ENCODE measurements at places on chromosomes 7 and 10.

- no peak for DNase-seq
These were observed 20.3 kb upstream of the SHH start for GRCh38 chr7:155832581-155832981.

DNA sequence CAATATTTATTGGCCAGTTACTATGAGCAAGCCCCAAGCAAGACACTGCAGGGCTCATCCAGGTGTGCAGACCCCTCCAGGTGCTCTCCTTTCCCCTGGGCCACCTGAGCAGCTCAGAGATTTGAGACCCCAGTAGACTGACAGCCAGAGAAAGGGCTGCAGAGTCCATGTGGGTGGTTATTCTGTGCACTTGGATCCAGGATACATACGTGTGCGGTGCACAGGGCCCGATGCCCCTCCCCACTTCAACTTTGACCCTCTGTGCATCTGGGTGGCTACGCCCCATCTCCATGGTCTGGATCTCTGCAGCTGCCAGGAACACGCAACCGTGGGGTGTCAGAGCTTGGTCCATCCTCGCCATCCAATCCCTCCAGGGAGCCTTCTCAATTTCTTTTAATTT lies 72.9 kb downstream of the MKI67 start:
- no peak for DNase-seq

GRCh38 chr10:9792181-9792580 lies 1225.5 kb upstream of the CELF2 start:
- peak; percentile 43 for DNase-seq

DNA sequence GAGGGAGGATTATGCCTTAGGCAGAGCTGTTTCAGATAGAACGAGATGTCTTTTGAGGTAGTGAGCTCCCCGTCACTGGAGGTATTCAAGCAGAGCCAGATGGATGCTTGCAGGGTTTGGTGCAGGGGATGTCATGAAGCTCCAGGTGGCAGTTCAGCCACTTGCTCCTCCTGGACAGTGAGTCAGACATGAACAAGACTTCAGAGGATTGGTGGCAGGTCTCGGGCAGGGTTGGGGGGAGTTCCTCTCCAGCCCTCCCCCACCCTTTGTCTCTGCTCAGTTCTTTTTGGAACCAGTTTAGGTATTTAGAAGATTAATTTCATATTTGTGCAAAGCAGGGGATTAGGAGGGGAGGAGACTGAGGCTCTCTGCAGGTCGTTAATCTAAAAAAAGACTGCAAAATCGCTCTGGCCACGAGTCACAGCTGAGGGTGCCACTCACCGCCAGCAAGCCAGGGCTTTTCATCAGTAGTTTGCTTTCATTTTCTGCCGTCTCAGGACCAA lies 21.5 kb upstream of the MYL10 start:
- DNase-seq = no peak

DNA sequence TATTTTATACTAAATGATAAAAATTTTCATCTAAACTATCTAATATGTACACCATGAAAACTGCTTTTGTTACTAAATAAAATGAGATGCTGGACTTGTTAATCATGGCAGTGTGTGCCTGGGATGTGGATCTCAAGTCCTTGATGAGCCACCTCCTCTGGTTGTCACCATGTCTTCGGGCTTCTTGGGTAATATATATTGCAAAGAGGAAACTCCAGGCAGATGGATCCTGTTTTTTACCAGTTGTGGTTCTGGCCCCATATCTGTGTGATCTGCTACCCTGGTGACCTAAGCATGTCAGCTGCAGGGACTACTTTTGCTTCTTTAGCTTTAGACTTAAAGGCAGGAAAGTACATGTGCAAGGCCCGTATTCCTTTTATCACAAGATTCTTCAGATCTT lies 46.2 kb downstream of the TMEM60 start:
- DNase-seq = no peak

DNA sequence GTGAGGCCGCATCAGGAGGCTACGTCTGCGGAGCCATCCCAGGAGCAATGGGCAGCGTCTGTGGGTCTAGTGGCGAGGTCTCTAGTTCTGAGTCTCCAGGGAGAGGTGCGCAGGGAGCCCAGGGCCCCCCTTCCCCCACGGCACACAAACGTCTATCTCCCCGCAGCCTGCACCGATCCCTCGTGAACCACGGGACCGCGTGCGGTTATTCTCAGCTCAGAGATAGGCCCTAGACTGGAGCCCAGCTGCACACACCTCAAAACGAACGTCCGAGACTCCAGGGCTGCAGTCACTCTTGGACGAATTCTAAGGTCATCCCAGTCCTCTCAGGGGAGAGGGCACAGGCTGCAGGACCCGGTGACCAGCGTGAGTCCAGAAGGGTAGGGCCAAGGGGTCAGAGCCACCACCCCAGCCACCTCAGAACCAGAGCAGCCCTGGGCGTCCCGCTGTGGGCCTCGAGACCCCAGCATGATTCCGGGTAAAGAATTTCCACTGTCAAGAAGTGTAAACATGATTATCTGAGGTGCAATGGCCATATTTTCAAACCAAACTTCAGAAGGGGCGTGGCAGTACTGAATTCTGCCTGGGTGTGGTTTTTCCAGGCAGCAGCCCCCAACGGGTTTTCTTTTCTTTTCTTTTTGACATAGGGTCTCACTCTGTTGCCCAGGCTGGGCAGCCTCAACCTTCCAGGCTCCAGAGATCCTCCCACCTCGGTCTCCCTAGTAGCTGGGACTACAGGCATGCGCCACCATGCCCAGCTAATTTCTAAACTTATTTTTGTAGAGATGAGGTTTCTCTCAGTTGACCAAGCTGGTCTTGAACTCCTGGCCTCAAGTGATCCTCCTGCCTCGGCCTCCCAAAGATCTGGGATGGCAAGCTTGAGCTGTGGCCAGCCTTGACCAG lies 57.5 kb downstream of the PWWP2B start:
- no peak for DNase-seq

DNA sequence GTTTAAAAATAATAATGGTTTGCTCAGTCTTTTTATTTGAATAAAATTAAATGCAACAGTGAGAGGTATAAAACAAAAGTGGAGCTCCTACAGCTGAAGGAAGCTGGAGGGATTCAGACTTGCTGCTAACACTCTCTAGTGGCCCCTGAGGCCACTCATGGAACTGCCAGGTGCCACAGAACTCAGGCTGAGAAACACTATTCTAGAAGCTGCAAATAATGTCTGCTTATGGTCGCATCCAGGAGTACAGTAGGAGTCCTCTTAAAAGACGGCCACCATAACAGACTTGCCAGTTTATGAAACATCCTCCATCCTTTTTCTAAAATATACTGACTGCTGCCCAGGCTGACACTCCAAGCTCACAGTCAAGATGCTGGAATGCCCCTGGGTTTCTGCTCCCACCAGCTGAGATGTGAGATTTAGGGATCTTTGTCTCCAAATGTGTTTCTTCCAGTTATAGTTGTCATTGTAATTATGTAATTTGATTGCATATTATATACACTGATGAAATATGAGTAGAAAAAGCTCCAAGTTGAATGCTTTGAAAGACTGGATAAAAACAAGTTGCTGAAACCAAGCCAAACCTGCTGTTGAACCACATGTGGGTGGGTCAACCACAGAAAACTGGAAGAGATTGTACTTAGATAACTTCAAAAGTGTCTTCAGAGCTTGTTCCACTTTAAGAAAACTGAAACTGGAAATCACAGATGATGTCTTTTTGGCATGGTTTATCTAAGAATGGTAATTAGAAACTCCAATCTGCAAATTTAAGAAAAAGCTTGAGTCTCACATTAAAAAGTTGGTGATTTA lies 213.7 kb upstream of the AOAH start:
- no peak for DNase-seq
